Daoy (cell line): ENCODE measurements at places on chromosomes 11 and 22. TPM values are rescaled to one million over a fixed set of nuclear protein-coding genes. Genes with fewer than 3 reads are reported as not detected.

The TYR gene
- total RNA-seq, result not detected in 2 replicates

DNA sequence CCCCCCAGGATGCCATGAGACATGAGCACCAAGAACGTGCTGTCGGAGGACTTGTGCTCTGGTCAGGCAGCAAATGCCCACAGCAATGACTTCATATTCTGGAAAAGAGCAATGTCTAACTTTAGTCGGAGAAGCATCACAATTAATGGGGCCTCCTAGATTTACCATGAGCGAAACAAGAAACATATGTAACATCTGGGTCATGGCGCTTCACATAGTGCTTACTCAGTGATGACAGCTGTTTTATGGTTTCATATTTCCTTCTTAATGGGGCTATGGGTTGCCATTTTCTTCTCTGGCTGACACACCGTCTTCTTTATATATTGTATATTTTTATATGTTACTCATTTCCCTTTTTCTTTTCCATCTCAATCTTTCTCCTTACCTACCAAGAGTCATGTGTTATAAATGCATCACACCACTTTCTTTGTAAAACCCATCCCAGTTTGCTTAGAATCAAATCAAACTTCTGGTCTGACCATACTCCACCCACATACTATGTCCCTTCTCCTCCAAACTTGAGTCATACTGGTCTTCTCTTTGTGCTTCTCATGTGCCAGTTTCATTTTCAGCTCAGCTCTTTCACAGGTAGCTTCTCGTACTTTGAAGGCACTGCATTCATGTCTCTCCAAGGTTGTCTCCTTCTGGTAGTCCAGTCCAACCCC, 9.4 kb upstream of the CASP12 start:
- DNase-seq, result peak; percentile 1

- DNase-seq, result no peak
Observed at GRCh38 chr11:120925944-120926343, 98.0 kb upstream of the TBCEL start.

DNA sequence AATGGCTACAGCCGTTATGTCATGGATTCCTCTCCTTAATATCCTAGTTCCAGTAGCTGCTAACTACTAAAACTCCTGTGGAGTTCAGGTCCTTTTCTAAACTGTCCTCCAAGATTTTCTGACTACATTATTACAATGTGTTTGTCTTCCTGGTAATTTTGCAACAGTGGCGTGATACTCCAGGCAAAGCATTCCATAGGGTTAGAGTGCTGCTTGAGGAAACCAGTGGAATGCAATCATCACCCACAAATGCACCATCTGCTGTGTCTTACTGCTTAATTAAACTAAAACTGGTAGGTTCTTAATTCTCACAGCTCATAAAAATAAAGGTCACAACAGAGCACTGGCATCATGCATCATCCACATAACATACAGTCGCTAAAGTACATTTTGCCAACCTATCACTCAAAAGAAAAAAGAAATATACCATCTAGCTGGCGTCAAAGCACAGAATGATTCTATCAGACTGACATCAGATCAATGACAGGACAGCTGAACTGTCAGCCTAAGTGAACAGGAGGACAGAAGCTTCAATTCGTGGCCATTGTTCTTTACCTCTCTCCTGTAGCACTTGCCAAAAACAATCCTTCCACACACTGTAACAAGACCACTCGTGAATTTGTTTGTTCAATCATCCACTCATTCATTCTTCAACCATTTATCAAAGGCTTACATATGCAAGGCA, 182.5 kb downstream of the CADM1 start:
- DNase-seq, result peak; percentile 14

GRCh38 chr11:117071344-117071787, 26.9 kb downstream of the SIK3 start:
- DNase-seq, result no peak

The SLC15A3 gene
- total RNA-seq, result 3.0 and 3.9 TPM in 2 replicates
